ENCODE measurements at places on chromosomes 2 and 18. TPM values are rescaled to one million over a fixed set of nuclear protein-coding genes. Genes with fewer than 3 reads are reported as not detected.

GRCh38 chr18:26561769-26562168, 13.4 kb upstream of the KCTD1 start:
- no peak for DNase-seq

The LYG1 gene
- 0.39 TPM for total RNA-seq

The EDAR gene
- total RNA-seq = 0.96 TPM

GRCh38 chr2:49288113-49288705, 133.9 kb upstream of the FSHR start:
- no peak for DNase-seq

The CFAP53 gene
- total RNA-seq = 0.81 TPM

DNA sequence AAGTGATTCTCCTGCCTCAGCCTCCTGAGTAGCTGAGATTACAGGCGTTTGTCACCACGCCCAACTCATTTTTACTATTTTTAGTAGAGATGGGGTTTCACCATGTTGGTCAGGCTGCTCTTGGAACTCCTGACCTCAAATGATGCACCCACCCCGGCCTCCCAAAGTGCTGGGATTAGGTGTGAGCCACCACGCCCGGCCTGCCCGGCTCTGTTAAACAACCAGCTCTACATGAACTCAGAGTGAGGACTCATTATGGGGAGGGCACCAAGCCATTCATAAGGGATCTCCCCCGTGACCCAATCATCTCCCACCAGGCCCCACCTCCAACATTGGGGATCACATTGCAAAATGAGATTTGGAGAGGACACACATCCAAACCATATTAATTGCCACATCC, 8.8 kb downstream of the ATIC start:
- no peak for DNase-seq

DNA sequence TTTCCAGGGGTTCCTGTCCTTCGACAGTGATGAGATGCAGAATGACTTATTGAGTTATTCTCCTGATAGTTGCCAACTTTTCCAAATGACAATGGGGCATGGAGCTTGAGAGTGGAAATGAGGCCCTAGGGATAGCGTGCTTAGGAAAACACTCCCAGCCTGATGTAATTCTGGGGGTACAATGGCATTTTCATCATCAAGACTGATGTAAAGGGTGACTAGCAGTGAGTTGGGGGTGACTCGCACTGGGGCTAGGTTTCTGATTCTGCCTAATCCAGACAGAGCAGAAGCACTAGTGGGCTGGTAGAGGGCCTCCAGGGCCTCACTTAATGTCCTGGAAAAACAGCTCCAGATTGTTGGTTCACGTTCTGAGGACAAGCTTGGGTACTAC, 34.0 kb upstream of the IL37 start:
- no peak for DNase-seq

The AGXT gene
- total RNA-seq = 0.31 TPM

- DNase-seq = no peak
Measured at GRCh38 chr18:75035928-75036327, 173.0 kb downstream of the PTGR3 start.

DNA sequence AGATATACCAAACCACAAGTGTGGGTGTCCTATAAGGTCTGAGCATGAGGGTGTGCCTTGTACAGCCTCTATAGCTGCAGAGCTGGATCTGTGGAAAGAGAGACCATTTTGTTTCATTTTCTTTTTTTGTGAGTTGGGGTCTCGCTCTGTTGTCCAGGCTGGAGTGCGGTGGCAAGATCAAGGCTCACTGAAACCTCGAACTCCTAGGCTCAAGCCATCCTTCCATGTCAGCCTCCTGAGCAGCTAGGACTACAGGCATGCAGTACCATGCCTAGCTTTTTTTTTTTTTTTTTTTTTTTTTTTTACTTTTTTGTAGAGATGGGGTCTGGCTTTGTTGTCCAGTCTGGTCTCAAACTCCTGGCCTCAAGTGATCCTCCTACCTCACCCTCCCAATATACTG, 10.7 kb downstream of the KIF3C start:
- no peak for DNase-seq

DNA sequence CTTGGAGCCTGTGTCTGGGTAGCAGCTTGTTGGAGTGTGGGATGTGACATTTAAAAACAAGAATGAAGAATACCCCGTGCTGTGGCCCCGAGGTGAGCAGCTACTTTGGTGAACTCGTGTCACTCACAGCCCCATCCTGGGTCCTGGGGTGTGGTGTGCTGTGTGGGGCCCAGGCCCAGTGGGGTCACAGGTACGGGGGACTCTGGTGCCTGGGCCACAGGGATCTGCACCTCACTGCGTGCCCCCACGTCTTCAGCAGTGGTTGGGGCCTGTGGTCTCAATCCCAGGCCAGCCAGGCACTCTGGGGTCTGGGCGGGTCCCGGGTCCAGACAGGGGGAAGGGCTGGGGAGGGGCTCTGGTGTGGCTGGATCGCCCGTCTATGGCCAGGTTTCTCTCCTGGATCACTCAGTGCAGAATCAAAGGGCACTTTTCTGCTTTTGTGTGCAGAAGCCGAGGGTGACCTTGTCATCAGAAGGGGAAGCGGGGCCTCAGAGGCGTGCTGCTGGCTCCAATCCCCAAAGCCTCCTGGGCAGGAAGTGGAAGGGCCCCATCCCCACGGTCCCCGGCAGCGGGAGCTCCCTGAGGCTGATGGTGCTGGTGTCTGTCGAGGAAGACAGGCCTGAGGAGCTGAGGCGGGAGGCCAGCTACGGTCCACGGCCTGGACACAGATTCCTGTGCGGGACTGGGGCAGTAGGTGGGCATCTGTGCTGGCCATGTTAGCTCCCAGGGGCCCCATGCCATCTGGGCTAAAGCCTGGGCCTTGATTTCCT, 1.4 kb downstream of the GPR35 start:
- DNase-seq = no peak

DNA sequence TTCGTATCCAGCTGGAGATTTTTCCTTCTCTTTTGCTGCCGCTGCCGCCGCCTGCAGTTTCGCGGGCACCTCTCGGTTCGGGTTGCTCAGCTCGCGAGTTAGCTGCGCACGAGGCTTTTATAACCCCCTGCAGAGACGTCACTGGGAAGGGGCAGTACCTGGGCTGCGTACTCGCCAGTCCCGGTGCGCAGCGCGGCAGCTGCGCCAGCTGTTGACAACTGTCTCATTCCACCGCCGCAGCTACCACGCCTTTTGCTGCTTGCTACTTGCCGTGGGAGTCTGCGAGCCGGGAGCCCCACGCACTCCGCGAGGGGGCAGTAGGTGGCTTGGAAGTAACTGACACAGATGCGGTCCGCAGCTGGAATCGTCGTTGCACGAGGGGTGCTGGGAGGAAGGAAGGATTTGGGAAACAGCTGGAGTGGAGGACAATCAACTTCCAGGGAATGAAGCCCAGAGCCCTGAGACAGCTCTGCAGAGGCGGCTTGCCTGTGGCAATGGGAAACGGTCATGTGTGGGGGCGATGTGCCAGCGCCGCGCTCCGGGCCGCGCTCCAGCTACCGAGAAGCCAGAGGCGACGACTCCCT, at the start of gene TACR1:
TACR1 (minus strand) TSS at position 93 of the 584 bp plus-strand sequence. CDS start 586 bp downstream, outside the sequence.
- DNase-seq = peak; percentile 67

The GTF2A1L gene
- not detected for total RNA-seq

- no peak for DNase-seq
Measured at GRCh38 chr2:88582030-88582429, 45.2 kb downstream of the EIF2AK3 start.

DNA sequence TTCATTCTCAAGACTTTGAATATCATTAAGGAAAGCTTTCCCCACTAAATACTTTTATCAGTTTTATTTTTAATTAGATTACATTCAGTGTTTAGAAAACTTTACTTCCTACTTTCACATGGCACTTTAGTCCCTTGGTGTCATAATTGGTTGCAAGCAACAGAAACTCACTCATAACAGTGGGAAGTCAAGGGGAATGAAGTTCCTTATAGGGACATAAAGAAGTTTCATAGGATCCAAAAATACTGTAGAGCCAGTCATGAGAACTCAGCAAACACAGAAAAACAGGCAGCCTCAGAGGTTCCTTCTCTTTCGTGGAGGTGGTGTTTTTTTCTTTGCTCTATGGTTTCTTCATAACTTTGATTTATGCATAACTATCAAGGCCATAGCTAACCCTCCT, 809.0 kb downstream of the BCL11A start:
- no peak for DNase-seq

DNA sequence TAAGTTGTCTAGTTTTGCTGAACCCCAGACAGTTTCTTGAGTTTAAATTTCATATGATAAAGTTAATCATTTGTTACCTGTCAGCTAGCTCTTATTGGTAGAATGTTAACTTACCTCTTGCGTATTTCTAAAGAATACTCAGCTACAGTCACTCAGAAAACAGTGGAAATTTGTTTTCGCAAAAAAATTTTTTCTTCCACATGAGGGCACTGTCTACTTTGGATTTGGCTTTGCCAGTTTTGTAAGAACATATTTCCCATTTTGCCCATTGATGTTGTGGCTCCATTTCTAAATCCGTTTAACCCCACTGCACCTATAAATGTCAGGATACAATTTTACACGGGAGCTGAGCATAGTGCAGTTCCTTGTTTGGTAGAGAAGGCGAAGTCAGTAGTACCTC, 19.1 kb upstream of the GCFC2 start:
- no peak for DNase-seq

DNA sequence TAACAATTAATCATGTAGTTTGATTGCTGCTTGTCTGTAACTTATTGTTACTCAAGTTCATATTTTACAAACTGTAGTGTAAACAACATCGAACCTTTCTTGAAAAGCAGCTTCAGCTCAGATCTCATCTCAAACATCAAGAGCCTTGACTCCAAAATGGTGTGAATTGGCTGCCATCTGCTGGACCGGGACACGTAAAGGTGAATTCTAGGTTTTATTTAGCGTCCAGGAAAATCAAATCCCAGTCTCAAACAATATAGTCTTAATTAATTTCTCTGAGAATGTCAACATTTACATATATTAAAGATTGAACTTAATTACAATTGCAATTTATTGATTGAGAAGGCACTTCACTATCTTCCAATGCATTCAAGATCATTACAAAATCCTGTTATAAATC, 453.0 kb downstream of the GALR1 start:
- no peak for DNase-seq

DNA sequence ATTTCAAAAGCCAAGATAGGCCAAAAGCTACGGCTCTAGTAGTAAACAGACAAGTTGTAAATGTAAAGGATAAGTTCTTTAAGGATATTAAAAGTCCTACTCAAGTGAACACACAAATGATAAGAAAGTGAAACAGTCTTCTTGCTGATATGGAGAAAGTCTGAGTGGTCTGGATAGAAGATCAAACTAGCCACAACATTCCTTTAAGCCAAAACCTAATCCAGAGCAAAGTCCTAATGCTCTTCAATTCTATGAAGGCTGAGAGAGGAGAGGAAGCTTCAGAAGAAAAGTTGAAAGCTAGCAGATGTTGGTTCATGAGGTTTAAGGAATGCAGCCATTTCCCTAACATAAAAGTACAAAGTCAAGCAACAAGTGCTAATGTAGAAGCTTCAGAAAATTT, 111.7 kb upstream of the ZEB2 start:
- no peak for DNase-seq

DNA sequence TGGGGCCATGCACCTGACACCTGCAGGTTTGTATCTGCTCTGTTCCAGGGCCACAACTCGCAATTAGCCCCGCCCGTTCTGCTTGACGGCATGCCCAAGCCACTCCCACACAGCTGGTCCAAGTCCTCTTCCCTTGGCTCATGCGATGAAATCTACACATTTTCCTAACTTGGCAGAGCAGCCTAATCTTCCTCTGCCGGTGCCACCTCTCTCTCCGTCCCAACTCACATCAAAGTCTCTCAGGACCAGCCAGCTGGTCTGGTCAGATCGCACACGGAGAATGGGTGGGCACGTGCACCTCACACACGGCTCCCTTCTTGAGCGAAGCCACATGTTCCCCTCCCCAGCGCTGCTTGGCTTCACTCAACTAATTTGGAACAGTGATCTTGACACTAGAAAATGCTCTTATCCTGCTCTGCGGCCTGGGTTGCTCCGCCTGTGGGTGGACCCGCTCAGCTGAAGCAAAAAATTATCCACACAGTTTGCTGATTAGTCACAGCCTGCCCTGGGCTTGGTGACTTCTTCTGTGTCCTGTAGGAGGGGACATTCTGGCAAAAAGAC, 176.7 kb downstream of the NRP2 start:
- DNase-seq = no peak

The SPATA3 gene
- not detected for total RNA-seq

DNA sequence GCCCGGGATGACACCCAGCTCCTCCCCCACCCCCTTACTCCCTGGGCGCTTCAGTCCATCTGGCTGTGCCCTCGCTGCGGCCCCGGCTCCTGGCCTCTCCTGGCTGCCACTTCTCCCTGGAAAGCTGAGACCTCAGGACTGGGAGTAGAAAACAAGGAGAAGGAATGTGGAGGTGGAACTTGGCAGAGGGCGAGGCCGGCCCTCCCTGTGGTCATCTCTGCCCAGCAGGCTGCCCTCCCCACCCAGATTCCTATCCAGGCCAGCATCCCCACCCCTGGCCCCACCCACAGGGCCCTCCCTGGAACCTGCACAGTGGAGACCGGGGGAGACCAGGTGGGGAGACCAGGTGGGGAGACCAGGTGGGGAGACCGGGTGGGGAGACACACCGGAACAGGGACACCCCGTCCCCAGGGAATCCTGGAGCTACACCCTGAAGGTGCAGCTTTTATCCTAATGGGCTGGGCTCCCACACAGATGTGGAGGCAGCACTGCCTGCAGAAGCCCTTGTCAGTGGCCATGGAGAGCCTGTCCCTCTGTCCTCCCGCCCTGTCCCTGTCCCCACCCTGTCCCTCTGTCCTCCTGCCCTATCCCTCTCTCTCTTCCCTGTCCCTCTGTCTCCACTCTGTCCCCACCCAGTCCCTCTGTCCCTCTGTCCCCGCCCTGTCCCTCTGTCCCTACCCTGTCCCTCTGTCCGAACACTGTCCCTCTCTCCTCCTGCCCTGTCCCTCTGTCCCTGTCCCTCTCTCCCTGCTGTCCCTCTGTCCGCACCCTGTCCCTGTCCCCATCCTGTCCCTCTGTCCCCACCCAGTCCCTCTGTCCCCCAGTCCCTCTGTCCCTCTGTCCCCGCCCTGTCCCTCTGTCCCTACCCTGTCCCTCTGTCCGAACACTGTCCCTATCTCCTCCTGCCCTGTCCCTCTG, 157.1 kb downstream of the PXDN start:
- DNase-seq = no peak

DNA sequence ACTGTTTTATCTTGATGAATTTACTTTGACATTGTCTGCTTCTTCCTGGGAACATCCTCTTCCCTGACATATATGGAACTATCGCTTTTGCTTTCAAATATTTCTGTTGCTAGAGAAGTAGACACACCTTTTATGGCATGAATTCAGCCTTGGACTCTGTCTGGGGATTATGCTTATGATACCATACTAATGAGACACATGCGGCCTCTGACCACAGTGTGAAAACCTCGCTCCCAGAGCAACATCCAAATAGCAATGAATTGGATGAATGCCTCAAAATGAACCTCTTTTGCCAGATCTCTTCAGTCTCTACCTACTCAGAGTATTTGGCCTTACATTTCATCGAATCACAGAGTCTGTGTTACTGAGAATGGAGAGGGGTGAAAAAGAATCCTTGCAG, 70.9 kb downstream of the PIEZO2 start:
- no peak for DNase-seq

The STRADB gene
- 20.7 TPM for total RNA-seq

DNA sequence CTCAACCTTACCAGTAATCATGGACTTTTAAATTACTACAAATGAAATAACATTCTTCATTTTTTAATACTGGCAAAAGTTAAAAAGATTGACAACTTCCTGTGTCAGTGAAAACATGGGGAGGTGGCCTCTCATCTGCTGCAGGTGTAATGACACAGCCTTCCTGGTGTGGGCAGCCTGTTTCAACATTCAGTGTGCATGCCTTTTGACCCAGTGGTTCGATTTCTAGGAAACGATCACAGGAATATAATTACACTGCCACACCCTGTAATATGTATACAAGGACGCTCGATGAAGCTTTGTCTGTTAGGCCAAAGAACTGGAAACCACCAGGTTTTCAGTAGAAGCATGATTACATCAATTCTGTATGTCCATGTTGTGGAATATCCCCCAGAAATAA, 68.7 kb downstream of the MTHFD2 start:
- DNase-seq = no peak

Data from ureter (tissue), 1 donor.